ENCODE measurements at places on chromosomes 6 and 20.

- peak; percentile 67 for ATAC-seq
Measured at GRCh38 chr6:132365281-132365907, 35.9 kb downstream of the MOXD1 start.

DNA sequence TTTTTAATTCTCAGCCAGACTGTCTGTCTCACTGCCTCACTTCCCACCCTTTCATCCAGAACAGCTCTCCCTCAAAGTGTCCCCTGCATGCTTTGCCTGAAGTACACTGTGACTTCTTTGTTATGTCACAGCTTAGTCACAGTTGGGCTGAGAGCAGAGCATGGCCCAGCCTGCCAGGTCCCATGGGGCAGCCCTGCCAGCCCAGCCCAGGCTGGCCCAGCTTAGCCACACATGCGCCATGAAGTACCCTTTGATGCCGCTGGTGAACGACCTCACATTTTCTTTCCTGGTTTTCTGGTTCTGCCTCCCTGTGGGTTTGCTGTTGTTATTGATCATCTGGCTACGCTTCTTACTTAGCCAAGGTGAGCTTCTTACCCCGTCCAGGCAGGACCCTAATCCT lies at the start of gene ADIG:
Gene ADIG, plus strand, starts transcription at position 185 of the 400 bp plus-strand sequence. Its CDS starts 54 bp downstream, at position 239.
- ATAC-seq: peak; percentile 29

DNA sequence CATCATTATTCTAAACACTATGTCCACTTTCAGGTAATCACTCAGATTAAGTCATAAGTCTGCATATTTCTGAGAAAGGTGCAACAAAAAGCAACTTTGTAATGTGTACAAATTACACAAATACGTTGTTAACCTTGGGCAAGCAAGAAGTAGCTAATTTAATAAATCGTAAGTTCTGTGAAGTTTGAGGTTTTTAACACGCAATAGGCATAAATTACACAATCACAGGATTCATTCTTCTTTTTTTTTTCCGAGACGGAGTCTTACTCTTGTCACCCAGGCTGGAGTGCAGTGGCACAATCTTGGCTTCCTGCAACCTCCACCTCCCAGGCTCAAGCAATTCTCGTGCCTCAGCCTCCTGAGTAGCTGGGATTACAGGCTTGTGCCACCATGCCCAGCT lies 57.2 kb upstream of the F13A1 start:
- no peak for ATAC-seq

DNA sequence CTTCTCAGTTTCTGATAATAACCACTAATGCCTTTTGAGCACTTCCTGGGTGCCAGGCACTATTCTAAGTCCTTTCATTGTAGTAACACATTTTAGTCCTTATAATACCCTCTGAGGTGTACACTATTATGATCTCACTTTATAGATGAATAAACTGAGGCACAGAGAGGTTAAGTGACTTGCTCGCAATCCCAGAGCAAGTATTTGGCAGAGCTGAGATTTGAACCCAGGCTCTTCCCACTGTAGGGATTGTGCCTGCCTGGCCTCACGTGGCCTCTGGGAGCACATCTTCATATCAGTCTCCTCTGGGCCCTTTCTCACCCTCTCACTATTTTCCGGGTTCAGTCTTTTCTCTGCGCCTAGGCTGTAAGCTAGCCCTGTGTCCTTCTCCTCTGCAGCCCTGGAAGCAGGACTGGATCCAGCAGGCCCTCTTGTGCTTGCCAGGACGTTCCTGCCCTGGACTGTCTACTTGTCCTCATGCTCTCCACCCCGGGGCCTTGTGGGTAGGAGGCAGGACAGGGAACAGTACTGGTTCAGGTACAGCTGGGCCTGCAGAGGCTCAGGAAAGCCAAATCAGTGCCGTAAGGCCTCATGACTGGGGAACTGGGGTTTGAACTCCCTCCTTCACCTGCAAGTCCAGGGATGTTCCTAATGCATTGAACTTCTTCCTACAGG lies 139.6 kb downstream of the VEGFA start:
- no peak for ATAC-seq

- ATAC-seq: no peak
Measured at GRCh38 chr6:32058511-32058963, 20.3 kb downstream of the CYP21A2 start.

- no peak for ATAC-seq
Measured at GRCh38 chr20:34311118-34312023, 8.2 kb upstream of the AHCY start.

DNA sequence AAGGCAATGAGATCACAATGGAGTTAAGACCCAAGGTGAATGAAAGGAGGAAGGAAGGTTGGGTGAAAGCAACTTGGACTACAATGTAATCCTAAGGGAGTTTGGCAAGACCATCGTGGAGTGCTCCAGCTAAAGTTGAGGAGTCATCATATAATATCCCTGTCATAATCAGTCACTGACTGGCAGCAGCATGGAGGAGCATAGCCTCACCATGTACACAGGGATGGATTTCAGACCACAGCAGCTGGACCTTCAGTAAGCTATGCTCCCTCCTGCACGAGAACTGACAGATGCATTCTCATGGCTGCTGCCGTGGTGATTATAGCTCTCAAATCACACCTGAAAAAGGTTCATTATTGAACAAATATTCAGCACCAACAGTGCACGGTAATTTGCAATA lies 43.0 kb downstream of the GOPC start:
- ATAC-seq: no peak

GRCh38 chr6:39792540-39793450 lies 619 bp downstream of the DAAM2 start:
- no peak for ATAC-seq

DNA sequence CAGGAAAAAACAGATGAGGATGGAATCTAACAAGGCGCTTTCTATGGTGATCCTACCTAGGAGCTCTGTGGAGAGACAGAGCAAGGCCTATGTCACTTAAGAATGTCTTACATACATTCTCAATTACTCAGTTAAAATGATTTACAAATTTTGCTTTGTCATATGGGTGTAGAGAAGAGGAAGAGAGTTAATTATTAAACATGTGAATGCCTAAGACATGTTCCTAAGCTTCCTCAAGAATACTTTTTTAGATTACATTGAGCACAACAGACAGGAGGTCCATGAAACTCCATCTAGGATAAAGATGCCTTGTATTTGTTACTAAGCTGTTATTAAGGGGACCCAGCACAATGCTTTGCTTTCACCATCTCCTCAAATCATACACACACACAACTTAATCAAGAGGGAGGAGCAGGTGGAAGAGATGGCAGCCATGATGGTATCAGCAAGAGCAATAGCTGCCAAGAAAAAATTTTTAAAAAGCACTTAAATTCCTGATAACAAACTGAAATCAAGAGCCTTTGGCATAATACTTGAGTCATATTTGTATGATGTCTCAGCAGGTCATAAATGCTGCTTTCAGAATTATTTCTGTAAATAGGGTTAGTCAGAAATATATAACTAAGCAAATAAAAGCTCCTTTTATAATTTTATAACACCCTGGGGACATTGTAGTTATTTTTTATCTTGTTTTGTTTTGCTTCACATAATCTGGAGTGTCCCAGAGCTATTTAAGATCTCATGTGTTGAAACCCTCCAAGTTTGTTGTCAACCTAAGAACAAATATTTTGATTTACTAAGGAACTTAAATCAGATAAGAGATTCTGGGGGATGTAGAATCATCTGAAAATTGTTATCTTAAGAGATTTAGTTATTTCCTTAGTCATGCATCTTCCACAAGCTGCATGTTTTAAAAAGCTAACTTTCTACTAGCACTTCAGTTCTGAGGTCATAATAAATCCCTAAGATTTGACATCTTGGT lies 70.0 kb upstream of the CD2AP start:
- no peak for ATAC-seq

DNA sequence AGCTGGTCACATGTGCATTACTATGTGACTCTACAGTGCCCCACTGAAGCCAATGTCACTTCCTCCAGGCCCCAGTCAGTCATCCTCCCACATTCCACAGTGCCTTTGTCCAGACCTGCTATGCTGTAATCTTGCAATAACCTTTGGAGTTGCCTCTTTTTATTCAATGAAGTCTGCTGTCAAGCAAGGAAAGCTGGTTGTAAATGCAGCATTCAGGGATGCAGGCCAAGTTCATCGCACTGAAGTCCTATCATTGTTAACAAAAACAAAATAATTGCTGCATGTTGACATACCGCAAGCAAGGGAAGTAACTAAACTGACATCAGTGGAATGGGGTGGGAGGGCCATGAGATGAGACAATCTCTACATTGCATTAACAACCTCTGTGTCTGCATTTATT lies 131.2 kb upstream of the CDYL start:
- no peak for ATAC-seq

DNA sequence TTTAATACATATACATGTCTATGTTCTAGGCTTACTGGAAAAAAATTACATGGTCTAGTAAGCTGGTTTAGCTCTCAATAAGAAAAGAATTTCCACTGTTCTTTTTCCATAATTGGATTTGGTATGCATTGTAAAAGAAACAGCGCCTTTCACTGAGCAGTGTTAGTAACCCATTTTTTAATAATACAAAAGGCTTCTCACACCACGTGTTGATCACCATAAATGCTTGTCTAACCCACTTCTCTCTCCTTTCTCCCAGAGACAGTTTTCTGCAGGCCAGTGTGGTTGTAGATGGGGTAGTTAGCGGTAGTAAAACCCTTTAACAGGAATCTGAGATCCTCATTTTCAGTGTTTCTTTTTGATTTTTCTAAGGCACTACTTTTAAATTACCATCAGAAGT lies 348.7 kb upstream of the MANEA start:
- ATAC-seq: no peak

- ATAC-seq: no peak
Measured at GRCh38 chr6:134176264-134176975, 124.0 kb upstream of the SLC2A12 start.

GRCh38 chr20:9087531-9088217 lies 18.8 kb downstream of the PLCB4 start:
- ATAC-seq: no peak

- no peak for ATAC-seq
Measured at GRCh38 chr20:23136893-23137745, 51.0 kb upstream of the CD93 start.

DNA sequence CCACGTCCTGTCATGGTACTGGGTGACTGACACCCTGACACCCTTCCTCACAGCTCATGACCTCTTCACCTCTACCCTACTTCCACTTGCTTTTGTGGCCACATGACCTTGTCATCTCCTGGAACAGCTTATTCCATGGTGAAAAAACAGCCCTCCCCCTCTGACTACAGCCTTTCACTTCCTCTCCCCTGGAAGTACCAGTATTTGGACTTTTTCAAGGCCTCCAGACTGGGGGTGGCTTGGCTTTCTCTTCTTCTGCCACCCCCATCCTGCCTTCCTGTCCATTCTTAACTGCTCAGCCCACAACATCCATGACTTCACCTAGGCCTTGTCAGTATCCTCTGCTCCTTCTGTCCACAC lies 168.4 kb downstream of the CARMIL1 start:
- ATAC-seq: no peak

GRCh38 chr6:140236732-140237131 lies 862.3 kb upstream of the CITED2 start:
- ATAC-seq: no peak

DNA sequence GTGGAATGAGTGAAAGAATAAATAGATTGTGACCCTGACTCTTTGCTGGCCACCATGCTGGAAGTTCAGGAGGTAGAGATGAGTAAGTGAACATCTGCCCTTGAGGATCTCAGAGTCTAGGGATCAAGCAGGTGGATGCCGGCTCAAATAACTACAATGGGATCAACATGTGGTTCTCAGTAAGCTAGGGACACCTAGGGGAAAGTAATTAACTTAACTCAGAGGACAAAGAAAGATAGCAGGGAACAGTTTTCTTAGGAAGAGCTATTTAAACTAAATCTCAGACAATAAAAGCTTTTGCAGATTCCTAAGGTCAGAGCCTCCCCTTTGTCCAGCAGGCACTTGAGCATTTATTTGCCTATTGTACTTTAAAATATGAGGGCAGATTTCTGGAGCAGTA lies 29.1 kb downstream of the SLC13A3 start:
- no peak for ATAC-seq

- no peak for ATAC-seq
Measured at GRCh38 chr20:30484009-30484748, 773.3 kb upstream of the DEFB115 start.

- ATAC-seq: peak; percentile 93
Measured at GRCh38 chr6:33073431-33073871, at the start of gene HLA-DPA1. Gene HLA-DPA1 (minus strand): TSS chr6:33073649.

GRCh38 chr20:63520934-63521601 lies 503 bp downstream of the PPDPF start:
- peak; percentile 52 for ATAC-seq

GRCh38 chr6:144193181-144193580 lies 42.9 kb downstream of the STX11 start:
- ATAC-seq: no peak

DNA sequence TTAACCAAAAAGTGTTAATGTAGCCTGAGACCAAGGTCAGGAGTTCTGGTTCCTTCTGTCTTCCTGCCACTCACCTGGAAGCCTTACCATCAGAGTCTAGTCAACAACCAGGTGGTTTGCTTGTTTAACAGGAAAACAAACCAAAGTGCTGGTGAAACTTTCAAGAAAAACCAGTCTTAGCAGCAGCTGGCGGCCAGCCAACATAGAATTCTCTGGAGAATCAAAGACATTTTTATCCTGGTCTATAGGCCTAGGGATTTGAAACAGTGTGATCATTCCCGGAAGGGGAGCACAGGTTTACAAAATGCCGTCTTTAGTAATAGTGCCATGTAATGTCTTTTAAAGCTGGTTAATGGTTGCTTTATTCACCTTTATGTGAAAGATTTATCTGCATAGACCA lies 146.6 kb upstream of the AKIRIN2 start:
- ATAC-seq: no peak

GRCh38 chr20:856361-856775 lies 22.9 kb downstream of the FAM110A start:
- peak; percentile 93 for ATAC-seq

GRCh38 chr6:17865243-17865642 lies 122.2 kb downstream of the KIF13A start:
- ATAC-seq: peak; percentile 15

DNA sequence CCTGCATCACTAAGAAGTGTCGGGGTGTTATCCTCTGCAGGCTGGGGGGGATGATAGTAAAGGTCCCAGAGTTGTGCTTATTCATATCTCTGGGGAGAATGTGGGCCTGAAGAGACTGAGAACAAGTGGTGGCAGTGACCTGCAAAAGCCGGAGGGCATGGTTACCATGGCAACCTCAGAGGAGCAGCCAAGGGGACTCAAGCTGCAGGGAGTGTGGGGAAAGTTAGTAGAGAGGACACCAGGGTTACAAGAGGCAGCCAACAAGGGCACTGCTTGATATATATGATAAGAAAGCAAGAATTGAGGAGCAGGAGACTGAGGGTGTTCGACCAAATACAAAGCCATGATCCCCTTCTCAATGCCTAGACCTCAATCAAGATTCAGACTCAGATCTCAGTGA lies 46.1 kb downstream of the HLA-F start:
- no peak for ATAC-seq

DNA sequence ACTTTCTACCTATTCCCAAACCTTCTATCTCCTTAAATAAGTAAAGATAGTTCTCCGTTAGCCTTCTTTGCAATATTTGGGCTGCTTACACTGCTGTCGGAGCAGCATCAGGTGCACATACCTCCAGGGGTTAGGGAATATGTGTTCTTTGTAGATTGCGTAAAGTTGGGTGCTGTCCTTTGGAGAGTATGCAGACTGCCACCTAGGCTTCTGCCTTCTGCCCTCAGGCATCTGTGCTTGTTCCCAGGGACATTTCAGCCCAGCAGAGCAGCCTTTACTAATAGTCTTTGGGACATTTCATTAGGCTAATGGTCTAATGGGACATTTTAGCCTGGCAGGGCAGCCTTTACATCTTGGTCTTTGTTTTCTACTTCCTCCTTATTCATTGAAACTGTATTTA lies 260.6 kb downstream of the TPBG start:
- no peak for ATAC-seq

GRCh38 chr6:144234935-144235334 lies 50.2 kb upstream of the UTRN start:
- no peak for ATAC-seq

GRCh38 chr6:138400326-138400725 lies 3.7 kb upstream of the HEBP2 start:
- no peak for ATAC-seq
